ENCODE measurements at places on chromosomes 16 and 17. TPM values are rescaled to one million over a fixed set of nuclear protein-coding genes. Genes with fewer than 3 reads are reported as not detected.

SBK1 gene
- 1.3 TPM for total RNA-seq

FOXC2 gene
- not detected for total RNA-seq

CRYBA1 gene
- total RNA-seq, result not detected

- peaks cover 40% of the 10 kb centered on the region for H3K27me3 ChIP-seq
- no peaks in the 10 kb centered on the region for H3K36me3 ChIP-seq
- peaks cover 6% of the 10 kb centered on the region for H3K4me1 ChIP-seq
Observed at GRCh38 chr17:81386646-81387099, 8.6 kb upstream of the BAHCC1 start.

DNA sequence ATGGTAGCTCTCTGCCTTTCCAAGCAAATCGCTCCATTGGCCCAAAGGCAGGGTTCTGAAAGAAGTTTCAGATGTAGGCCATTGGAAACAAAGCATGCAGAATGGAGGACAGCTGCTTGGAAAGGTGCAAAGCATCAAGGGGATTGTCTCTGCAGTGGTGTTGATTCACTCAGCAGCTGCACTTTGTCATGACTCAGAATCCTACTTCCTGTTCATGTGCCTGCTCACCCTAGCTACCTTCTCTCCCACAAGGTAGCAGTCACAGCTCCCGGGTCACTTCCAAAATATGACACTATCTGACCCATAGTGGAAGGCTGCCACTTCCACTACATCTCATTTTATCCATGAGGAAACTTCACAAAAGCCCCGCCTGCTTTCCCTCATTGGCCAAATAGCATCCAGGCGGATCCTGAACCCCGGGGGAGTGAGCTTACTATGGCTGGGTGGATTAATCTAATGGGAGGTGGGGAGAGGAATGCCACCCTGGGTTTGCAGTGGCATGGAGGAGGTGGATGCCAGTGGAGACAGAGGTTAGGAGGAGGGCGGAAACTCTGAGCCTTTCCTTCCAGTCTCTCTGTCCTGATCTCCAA lies 74.7 kb upstream of the NKD1 start:
- no peaks in the 10 kb centered on the region for H3K36me3 ChIP-seq
- no peak for DNase-seq
- H3K4me1 ChIP-seq, result peaks cover 11% of the 10 kb centered on the region
- no peak overlapping the region for H3K4me3 ChIP-seq

DNA sequence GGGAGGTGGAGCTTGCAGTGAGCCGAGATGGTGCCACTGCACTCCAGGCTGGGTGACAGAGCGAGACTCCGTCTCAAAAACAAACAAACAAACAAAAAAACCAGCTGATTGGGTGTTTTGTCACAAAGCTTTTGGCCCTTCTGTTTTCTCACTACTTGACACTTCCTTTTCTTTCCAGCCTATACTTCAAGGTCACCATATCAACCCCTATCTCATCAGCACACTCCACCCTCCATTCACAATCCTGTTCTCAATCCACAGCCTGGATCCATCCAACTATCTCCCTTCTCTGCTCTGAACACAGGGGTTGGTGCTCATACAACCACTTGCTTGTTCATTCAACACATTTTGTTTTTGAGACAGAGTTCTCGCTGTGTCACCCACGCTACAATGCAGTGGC lies 6.6 kb upstream of the MED11 start:
- H3K27ac ChIP-seq, result no peak overlapping the region
- H3K36me3 ChIP-seq, result peaks cover 25% of the 10 kb centered on the region
- no peaks in the 10 kb centered on the region for H3K27me3 ChIP-seq
- H3K4me3 ChIP-seq, result no peak overlapping the region
- peaks cover 28% of the 10 kb centered on the region for H3K4me1 ChIP-seq
- no peak for DNase-seq

Data from activated T-helper 2 cell treated with anti-CD3 and anti-CD28 coated beads, Interferon-gamma antibody, Interleukin-2, Interleukin-4, amounts not matched to agents 10 μg/mL and 5 μg/mL and 100 μg/mL, durations not matched to agents 14 hours and 24 hours and 36 hours (primary cell).